Cortex of kidney (tissue), 1 donor: ENCODE measurements at places on chromosomes 2 and 18.

DNA sequence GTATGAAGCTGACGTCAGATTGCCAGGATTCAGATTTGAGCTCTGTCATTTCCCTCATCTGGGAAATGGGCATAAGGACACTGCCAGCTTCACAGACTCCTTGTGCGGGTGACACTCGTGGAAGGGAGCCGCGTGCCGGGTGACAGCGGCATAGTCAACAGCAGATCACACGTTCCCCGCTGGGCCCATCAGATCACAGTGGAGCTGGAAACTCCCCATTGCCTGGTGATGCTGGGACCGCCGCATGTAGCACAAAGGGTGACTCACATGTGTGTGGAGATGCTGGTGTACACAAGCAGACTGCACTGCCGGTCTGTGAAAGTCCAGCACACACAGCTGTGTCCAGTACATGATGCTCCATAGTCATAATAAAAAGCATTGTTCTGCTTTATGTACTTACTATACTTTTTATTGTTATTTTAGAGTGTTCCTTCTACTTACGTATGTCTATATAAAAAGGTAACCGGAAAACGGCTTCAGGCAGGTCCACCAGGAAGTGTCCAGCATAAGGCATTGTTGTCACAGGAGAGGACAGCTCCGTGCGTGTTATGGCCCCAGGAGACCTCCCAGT lies 31.8 kb downstream of the SALL3 start:
- DNase-seq, result no peak

GRCh38 chr2:28025123-28025522 lies 134.6 kb downstream of the BABAM2 start:
- no peak for DNase-seq

DNA sequence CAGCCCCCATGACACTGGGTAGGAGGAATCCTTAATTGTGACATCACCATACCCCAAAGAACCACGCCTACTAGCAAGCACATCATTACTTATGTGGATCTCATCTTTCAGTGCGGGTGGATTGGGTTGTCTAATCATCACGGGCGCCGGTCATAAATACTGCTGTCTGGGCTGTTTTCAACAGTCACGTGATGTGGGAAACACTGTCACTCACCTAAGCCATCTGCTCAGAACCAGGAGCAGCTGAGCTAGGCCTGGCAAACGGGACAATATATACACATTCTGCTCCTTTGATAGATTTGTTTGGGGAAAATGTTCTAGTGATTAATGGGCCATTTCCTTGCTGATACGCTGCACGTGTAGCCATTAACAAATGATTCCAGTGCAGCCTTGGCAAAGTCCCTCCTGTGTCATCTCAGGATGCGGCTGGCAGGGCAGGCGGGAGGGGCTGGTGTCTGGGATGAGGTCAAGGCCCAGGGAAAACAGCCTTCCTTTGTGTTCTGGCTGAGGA lies 145.9 kb upstream of the COPS8 start:
- no peak for DNase-seq

- DNase-seq, result no peak
These were observed 654 bp downstream of the PIK3C3 start for GRCh38 chr18:41955688-41956087.

- DNase-seq, result no peak
These were observed 40.1 kb downstream of the AGPS start for GRCh38 chr2:177432703-177433102.

DNA sequence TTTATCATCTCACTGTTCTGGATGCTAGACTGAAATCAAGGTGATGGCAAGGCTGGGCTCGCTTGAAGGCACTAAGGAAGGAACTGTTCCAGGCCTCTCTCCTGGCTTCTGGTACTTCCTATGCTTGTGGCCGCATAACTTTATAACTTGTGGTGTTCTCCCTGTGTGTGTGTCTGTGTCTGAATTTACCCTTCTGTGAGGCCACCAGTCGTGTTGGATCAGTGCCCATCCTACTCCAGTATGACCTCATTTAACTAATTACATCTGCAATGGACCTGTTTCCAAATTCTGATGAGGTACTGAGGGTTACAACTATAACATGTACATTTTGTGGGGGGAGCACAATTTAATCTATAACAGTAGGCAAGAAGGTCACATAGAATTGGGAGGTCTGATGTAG lies 41.6 kb downstream of the LYPD6B start:
- no peak for DNase-seq

DNA sequence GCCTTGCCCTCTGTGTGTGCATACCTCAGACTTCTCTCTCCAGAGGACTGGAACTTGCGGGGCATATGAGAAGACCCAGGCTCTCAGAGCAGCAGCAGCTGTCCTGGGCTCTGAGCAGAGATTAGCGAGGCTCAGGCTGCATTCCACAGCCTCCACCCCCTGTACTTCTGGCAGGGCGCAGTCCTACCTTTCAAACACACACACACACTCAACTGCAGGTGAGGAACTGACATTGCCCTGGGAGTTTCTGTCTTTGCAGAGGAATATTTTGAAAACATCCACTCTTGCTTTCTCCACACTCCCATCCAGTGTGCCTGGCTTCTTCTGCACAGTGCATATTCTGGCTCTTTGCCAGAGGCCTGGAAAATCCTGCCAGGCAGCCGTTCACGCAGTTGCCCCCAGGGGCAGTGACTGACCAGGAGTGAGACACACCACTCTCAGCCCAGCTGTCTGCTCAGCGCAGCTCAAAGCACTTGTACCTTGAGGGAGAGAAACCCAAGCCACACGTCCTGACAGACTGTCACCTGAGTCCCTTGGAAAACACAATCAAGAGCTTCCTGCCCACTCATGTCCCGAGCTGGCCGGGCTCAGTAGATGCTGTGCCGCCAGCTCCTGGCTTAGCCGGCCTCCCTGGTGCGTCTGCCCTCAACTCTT lies 460.8 kb downstream of the RNF144A start:
- DNase-seq, result no peak

- no peak for DNase-seq
These were observed 26.3 kb downstream of the PAX3 start for GRCh38 chr2:222272446-222273015.

GRCh38 chr2:192067631-192068030 lies 127.1 kb downstream of the TMEFF2 start:
- no peak for DNase-seq

DNA sequence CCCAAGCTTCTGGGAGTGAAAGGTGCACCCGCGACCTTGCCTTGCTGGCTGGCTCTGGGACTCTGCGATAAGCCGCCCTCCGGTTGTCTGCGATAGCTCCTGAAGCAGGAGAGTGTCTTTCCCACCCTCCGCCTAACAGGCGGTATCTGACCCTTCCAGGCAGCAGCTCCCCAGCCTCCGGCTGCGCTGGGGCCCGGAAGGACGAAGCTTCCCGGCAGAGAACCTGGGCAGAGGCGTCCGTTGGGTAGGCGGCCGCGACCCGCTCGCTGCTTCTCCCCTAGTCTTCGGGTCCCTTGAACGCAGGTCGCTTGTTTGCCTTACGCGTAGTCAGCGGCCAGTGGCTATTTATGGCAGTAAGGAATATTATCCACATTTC lies 446 bp upstream of the RHBDD1 start:
- no peak for DNase-seq

GRCh38 chr2:127197475-127198385 lies 22.4 kb downstream of the CYP27C1 start:
- DNase-seq, result no peak

- no peak for DNase-seq
These were observed 17.5 kb downstream of the STAT1 start for GRCh38 chr2:190996338-190996946.

DNA sequence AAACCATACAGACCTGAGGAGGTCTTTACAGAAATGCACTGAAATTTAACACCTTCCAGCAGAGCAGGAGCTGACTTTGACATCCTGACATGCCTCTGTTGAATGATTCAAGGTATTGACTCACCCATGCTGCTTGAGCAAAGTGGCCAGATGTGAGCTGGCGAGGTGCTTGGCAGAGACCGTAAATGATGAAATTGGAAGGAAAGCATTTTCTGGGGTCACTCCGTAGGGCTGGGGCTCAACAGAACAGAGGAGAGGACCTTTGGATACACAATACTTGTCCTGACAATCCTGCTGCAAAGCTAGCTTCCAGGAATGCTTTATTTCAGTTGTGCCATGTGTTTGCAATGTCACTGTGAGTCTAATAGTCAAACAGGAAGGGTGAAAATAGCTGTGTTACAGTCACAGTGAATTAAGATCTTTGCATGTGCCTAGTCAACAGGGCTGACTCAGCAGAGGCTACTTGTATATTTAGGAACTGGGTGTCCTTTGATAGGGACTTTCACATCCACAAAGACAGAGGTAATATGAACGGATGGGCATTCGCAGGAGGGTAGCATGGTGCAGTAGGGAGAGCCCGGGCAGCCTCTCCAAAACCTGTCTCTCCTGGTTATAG lies 31.6 kb upstream of the NCK2 start:
- no peak for DNase-seq

GRCh38 chr2:113972766-113973165 lies 82.9 kb downstream of the ACTR3 start:
- no peak for DNase-seq

DNA sequence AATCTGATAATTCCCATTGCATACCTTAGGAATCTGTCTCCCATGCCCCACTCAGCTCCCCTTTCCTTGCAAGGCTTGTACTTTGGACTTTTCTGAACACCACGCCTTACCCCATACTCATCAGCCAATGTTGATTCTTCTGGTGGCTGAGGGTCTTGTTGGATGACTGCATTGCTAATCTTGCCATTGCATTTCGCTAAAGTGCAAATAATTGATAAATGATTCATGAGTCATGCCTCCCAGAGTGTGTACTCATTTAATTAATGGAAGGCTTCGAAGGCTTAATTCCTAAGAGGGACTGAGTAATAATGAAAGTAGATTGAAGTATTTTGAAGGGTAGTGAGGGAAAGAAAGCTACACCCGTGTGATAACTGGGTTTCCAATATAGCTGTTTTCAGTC lies 28.0 kb upstream of the PPP1R1C start:
- no peak for DNase-seq

GRCh38 chr18:48902023-48902855 lies 48.5 kb downstream of the SMAD7 start:
- DNase-seq, result no peak

DNA sequence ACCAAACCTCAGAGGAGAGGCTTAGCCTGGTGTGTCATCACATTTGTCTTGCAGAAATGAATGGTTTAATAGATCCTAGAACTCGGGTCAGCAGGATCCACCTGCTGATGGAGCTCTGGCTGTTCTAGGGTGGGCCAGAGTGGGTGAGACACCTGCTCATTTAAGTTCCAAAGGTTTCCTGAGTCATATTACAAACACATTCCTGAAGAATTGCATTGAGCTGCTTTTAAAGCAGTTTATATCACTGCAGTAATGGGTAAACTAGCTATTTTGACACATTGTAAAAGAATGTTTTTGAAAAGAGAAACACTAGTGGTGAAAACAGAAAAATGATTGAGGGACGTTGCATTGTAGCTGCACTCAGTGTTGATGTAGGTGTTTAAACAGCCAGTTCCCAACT lies 175.3 kb upstream of the TCF4 start:
- no peak for DNase-seq

DNA sequence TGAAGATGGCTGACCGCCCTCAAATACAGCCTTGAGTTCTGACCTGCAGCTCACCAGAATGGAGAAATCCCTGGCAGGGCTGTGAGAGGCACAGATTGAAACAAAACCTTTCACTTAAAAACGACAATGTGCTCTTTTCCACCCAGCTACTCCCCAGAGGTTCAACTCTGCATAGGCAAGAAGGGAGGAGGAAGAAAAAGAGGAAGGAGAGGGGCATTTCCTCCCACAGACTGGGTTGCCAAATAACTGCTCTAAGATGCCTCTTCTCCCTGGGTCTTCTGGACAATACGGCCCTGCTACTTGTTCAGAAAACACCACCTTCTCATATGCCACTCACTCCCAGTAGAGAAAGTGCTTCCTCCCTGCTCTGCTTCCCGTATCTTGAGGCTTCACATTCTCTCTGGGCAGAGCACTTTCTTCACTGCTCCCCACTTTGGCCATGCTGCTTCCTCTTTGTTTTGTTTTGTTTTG lies 136.4 kb upstream of the SLC1A4 start:
- DNase-seq, result no peak

GRCh38 chr18:65990944-65991708 lies 240.3 kb downstream of the CDH7 start:
- no peak for DNase-seq

DNA sequence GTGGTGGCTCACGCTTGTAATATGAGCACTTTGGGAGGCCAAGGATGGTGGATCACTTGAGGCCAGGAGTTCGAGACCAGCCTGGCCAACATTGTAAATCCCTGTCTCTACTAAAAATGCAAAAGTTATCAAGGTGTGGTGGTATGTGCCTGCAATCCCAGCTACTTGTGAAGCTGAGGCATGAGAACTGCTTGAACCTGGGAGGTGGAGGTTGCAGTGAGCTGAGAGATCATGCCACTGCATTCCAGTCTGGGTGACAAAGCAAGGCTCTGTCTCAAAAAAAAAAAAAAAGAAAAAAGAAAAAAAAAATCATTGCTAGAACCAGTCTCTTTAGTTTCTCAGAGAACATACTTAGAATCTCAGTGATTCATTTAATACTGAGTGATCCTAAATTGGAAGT lies 217.1 kb downstream of the DYM start:
- no peak for DNase-seq

DNA sequence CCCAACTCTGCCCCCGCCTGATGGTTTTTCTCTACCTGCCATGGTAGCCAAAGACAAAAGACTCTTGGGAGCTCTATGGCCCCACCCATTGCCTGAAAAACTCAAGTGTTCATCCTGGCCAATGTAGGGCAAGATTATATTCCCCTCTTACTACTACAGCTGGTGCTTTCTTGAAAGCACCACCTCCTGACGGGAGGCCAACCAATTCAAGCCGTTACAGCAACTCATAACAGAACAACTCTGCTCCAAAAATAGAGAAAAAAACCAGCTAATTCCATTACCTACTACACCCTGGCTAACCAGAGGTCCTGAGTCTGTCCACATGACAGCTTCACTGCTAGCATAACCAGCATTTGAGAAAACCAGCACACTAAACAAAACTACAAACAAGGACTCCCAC lies 127.5 kb upstream of the GAREM1 start:
- no peak for DNase-seq

DNA sequence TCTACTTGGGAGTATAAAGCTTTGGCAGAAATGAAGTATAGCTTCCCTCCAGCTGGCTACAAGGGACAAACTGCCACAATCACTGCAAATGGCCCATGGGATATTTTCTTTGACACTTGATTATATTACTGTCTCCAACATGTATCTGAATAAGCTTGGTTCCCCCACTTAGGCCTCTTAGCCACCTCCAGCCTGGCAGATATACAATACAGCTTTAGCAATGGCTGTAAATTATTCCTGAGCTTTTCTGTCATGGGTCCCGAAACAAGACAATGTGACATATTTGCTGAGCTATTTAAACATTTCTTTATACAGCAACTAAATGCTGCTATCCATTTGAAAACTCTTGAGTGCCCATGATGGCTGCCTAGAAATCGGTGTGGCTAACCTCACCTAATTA lies 406.2 kb downstream of the SUCLG1 start:
- DNase-seq, result no peak

GRCh38 chr2:150729495-150729955 lies 242.1 kb upstream of the RND3 start:
- DNase-seq, result no peak
